ENCODE measurements at places on chromosomes 13 and 19. TPM values are rescaled to one million over a fixed set of nuclear protein-coding genes. Genes with fewer than 3 reads are reported as not detected.

Gene TEX29
- 0.30 TPM for polyA plus RNA-seq

Gene ACP7
- polyA plus RNA-seq = 0.15 TPM

Gene ZNF497
- polyA plus RNA-seq = 2.4 TPM

DNA sequence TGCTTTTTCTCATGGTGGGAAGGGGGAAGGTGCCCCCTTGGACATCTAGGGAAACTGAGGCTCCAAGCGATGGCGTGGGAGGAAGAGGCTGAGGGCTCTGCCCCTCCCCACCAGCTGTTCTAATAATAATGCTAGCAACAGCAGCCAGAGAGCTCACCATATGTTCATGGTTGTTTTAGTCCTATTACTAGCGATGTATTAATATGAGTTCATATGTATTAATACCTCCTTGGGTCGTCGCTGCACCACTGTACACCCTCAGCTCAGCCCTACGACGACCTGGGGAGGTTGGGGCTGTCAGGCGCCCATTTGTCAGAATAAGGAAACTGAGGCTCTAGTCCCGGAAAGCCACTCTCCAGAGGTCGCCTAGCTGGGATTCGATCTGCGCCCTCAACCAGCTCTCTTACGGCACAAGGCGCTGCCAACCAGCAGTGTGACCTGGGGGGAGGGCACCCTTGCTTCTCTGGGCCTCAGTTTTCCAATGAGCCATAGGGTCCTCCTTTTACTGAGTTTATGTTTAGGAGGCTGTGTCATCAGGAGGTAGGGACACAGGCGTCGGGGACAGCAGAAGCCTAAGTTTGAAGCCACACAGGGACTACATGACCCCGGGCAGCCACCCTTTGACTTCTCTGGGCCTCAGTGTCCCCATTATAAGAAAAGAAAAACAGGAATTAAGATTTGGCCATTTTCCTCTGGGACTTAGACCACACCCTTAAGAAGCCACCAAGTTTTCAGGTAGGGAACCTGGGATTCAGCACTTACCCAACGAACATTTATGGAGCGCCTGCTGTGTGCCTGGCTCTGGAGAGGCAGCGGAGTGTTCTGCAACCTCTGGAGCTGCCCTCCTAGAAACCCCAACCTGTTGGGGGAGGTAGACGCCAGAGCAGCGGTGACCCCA, 664 bp downstream of the MAST3 start:
- DNase-seq = no peak

- no peak for DNase-seq
Observed at GRCh38 chr13:106155411-106155810, 380.1 kb downstream of the EFNB2 start.

DNA sequence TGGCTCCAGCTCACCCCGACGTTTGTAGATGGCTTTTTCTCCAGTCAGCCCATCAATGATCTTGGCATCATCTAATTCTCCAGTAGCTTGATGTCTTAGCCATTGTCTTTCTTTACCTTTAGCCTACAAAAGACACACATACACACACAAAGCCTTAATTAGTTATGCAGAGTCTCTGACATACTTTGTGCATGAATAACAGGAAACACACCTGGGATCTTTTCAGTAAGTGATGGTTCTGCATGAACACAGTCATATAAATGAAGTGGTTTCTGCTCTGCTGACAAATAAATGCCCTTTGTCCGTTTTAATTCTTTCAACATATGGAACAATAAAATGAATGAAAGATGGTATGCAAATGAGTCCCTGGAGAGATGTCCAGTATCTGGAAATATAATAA, 133.3 kb downstream of the RGCC start:
- DNase-seq = no peak
